ENCODE measurements at places on chromosomes 3 and 15.
A peak's percentile ranks its signal among the peaks of the same experiment; 100 is the strongest.

DNA sequence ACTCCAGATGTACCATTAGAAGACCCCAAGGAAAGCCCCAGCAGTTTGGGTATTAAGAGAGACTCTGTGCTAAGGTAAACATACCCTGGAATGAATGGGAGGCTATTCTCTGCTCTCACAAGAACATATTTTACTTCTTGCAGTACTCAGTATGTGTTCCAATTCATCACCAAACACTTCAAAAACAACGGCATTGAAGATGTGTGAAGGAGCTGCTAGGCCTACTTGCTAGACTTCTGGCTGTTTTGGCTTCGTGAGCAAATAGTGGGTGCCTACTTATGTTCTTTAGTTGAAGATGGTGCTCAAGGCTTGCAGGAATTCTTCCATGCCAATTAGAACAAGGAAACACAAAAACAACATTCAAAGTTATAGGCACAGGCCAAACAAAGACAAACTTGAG, 514.5 kb downstream of the ROBO1 start:
- DNase-seq = no peak

DNA sequence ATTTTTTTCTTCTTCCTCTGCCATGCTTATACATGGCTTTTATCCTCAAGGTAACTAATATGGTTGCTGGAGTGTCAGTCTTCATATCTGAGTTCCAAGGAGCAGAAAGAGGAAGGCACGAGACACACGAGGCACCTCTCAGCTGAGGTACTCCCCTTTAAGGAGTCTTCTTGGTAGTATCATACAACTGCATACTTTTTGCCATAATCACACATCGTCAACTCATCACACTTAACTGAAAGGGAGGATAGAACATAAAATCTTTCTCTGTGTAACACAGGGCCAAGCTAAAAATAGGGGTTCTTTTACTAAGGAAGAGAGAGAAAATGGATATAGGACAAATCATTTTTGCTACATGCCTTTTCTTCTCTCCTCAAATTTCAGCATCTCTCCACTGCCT, 104.2 kb downstream of the OXSM start:
- DNase-seq = no peak

DNA sequence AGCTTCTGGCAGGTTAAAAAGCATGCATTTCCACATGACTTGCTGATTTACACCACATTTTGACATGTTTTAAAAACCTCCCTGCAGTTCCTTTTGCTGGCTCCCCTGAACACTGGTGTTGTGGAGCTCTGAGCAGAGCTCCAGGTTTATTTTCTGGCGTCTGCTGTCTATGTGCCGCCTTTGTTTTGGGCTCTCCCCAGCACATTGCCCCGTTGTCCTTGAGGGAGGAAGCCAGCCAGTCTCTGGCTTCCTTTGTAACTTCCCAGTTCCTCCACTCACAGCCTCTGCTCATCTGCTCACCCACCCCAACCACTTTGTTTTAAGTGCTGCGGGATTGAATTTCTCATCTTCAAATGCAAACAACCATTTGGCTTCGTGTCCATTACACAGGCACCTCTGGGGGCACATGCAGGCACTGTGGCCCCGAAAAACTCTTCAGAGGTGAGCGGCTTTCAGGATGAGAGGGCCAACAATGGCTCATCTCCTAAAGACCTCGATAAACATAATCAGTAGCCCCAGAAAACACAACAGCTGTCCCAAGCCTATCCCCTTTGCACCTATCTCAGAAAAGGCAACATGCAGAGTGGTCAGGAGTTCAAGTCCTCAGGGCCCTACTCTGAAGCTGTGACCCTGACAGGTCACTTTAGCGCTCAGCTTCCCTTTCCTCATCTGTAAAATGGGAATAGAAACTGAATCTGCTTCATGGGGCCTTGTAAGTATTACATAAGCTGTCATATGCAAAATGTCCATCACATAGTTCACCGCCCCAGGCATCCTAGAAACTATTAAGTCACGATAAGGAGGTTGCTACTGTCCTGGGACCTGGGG, 1.3 kb upstream of the MEF2A start:
- no peak for DNase-seq

DNA sequence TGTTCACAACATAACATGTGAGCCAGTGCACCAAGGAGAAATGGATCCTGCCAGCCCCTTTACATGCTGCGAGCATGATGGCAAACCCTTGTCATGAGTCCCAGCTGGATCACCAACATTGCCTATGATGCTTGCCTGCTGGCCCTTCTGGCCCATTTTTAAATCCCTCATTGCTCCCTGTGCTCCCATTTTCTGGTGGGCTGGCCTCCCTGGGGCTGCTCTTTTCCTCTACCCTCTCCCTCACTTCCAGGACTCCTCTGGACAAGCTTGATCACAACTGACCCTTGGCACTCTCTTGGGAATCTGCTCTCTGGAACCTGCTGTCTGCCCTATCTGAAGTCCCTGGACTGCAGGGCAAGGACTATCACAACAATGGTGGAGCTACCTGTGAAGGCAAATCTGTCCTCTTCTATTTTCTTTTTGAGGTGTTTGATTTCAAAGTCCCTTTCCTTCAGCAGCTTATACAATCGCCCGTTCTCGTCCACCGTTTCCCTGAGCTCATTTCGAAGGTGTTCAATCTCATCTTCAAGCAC, 16.3 kb downstream of the CCDC13 start:
- no peak for DNase-seq

DNA sequence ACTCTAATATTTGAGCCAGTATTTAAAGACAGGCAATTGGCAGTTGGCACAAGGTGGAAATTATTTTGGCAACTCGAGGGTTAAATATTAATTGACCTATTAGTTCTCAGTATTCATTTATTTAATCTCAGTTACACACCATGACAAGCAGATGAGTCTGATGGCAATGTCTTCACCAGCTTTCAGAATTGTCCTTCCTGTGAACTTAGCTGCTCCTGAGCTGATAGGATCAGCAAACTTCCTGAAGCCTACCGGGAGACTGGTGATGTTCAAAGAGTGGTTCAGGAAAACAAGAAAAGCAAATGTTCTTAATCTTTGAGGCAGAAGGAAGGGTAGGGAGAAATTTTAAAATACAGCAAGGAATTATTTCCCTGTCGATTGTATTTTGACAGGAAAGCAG, 522.2 kb downstream of the SOX2 start:
- DNase-seq = no peak

- DNase-seq = no peak
Observed at GRCh38 chr3:76024640-76025039, 239.3 kb upstream of the ZNF717 start.

DNA sequence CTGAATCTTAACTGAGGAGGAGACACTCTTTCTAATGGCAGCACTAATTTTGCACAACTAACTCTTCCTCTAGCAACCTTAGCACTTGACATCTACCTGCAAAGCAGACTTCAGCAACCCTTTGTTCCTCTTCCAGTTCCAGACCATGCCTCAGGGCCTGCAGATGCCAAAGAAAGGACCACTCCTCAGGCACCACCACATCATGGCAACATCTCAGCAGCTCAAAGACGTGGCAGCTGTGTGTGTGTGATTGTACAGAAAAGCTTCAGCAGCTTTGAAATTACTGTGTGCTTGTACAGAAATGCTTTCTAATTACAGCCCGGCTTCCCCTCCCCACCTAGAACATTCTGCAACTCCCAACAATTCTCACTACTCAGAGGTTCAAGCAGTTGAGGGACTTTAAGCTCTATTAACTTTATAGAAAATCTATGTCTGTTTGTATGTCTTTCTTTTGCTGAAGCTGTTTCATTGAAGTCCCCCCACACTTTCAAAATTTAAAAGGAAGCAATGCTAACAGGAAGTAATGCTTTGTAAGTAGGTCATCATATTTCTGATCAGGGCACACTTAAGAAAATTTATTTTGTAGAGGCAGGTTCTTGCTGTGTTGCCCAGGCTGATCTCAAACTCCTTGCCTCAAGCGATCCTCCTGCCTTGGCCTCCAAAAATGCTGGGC, 115.2 kb downstream of the CD47 start:
- DNase-seq = no peak

- DNase-seq = no peak
Observed at GRCh38 chr3:59245300-59245858, 195.6 kb upstream of the CFAP20DC start.

- no peak for DNase-seq
Observed at GRCh38 chr3:65193531-65193930, 505.7 kb upstream of the ADAMTS9 start.

DNA sequence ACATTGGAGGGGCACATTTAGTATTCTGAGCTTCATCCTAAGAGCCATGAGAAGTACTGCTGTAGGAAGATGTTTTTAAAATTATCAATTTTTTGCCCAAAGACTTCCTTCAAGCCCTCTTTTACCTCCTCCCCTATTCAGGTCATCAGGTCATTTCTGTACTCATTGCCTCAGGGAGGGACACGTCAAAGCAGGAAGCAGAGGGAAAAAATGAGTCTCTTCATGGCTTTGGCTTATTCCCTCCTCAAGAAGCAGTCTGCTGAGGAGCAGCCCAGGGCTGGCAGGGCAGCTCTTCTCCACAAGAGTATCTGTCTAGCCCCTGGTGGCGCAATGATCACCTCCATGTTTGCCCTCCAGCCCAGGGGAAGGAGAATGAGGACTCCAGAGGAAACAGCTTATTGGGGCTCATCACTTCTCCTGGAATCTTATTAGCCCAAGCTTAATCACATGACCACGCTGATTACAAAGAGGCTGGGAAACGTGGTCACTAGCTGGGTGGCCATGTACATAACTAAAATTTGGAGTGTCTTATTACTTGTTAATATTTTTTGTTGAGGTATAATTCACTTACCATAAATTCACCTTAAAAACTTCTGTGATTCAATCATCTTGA, 44.2 kb upstream of the GATA2 start:
- no peak for DNase-seq

DNA sequence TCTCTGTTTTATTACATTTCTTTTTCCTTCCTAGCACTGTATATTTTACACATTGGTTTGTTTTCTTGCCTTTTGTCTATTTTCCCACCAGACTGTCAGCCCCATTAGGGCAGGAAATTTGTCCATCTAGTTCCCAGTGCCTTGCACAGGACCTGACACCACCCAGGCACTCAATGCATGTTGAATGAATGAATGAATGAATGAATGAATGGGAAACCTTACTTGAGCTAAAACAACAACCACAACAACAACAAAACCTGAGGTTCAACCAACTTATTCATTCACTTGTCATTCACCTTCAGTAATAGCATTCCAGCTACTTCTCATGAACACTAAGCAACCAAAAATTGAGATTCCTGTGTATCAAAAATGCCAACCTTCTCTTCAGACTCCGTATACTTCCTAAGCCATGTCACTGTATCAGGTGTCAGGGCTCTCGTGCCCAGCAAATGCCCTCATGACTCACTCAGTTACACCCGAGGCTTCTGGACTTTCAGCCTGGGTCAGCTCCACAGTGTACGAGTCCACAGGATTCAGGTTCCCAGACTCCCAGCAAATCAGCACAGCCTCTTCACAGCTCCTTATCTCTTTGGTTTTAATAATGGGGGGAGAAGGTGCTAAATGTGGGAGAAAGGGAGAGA, 37.3 kb downstream of the FSD2 start:
- no peak for DNase-seq

DNA sequence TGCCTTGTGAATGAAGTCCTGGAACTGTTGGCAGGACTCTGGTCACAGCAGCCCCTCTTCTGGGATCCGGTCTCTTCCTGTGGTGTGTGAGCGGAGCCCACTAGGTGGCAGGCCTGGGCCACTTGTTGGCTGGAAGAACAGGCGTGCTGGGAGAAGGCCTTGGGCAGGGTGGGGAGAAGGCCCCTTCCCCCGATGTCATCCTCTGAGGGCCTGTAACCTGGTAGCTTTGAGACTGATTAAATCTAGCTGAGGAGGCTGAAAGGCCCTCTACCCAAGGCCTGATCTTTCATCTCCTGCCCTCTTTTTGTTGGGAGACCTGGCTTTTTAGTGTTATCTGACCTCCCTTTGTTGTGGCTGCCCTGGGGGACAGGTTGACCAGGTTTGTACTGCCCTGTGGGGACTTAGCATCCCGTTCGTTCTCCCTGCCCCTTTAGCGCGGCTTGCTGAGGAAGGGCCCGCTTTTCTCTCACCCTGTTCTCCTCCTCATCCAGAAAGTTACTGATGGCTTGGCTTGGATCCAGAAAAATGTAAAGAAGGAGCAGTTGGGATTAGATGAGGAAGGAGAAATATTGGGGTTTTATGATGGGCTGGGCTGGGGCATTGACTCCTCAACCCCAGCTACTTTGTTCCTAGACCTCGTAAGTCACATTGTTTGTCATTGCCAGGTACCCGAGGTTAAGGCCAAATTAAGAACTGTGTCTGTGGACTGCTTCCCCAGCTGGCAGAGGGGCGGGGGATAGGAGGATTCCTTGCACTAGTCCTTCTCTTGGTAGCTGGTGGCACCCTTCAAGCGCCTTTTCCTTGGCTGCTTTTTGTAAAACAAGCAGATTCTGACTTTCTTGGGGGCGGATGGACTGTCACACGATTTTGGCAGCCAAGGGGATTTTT, 48.5 kb downstream of the CHCHD6 start:
- peak; percentile 33 for DNase-seq

- peak; percentile 70 for DNase-seq
Observed at GRCh38 chr15:35624881-35625280, 78.9 kb upstream of the DPH6 start.

- no peak for DNase-seq
Observed at GRCh38 chr15:73518180-73518862, 75.4 kb downstream of the REC114 start.

DNA sequence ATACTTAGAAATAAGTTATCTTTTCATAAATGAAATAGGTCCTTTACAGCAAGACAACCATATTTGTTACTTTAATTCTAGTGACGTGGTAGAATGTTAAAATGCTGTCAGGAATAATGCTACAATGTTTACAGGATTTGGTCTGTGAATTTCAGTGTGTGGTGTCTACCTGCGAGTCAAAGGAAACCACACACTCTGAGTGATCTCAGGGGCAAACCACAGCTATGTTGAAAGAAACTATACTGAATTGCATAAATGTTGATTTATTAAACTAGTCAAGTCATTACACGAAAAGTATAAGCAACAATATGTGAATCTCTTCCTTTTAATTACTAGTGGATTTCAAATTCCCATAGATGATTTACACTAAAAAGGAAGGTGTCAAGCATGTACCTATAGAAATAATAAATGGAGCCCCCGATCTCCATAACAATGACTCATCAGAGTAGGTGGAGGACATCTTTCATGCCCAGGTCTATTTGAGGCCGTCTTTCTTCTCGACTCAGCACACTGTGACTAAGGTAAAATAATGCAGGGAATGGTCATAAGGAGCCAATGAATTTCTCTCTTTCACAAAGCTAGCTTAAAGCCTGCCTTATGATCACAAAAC, 463.0 kb downstream of the ERC2 start:
- DNase-seq = no peak

DNA sequence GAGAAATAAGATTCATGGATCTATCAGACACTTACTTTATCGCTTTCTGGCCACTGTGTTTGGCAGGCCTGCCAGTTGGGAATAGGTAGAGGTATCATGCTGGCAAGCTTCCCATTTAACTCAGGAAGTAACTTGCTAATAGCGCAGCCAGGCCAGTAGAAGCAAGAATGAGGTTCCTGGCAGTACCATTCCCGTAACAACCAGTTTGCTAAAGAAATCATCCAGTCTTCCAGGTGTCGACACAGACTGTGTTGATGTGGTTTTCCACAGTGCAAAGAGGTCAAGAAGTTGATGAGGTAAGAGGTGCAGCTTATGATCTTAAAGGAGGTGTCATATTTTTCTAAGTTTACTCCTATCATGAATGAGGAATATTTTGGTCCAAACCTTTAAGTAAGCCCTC, 46.2 kb downstream of the DPH6 start:
- no peak for DNase-seq

- no peak for DNase-seq
Observed at GRCh38 chr15:38091078-38091645, 156.7 kb downstream of the TMCO5A start.
